NCI-H748 treated with DMSO at 0.1 percent for 48 hours (cell line): ENCODE measurements at places on chromosomes 1 and 21.

DNA sequence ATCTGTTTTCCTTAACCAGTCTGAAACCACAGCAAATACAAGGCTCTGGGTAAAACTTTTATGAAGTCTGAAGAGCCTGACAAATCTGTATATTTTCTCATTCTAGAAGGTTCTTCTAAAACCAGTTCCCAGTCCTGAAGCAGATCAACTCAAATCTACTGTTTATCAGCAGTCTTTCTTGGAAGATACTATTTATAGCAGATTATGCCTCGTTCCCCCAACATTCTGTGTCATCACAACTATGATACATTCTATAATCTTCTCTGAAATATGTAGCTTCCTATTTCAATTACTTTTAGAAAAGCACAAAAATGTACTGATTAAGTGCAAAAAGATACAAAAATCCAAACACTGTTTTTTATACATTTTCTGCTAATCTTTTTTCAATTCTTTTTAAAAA, 67.5 kb downstream of the NIBAN1 start:
- no peak for DNase-seq

DNA sequence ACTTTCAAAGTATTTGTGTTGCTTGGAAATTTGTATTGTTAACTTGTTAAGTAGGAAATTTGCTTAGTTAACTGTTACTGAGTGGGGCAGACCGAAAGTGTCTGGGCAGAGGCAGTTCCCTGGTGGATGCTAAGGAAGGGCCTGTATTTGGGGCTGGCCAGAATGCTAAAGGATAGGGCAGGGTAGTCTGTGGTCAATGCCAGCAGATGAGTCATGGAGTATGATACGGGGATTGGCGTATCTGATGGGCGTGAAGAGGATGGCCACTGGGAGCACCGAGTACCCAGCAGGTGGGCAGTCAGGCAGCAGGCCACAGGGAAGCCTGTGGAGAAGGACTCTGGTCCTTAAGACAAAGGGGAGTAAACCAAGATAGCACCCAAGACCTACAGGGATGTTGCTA, 46.6 kb upstream of the SCAF4 start:
- DNase-seq, result no peak

DNA sequence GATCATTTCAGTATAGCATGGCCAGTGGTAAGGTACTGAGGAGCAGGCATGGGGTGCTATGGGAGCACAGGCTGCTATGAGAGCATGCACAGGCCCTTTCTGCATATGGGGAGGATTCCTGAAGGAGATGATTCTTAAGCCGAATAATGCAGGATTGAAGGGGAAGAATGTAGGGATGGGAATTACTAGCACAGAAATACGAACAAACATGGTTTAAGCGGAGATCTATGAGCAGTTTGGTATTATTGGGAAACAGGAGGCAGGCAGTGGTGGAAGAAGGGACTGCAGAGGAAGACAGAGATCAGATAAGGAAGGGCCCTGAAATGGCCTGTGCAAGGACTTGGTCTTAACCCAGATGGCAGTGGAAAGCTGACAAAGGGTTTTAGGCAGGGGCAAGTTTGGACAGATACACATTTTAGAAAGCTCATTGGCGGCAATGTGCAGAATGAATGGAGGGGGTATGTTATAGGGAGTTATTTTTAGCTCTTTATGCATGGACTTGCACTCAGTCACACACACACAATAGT, 1.7 kb downstream of the OSCP1 start:
- no peak for DNase-seq

GRCh38 chr1:77202751-77203150, 16.5 kb downstream of the PIGK start:
- DNase-seq, result no peak

GRCh38 chr1:226026833-226027232, 27.7 kb upstream of the SDE2 start:
- DNase-seq, result no peak

- no peak for DNase-seq
These were observed 324.4 kb downstream of the MATN1 start for GRCh38 chr1:30399026-30399425.

- DNase-seq, result peak; percentile 49
These were observed 109.5 kb upstream of the JUN start for GRCh38 chr1:58893257-58893869.

DNA sequence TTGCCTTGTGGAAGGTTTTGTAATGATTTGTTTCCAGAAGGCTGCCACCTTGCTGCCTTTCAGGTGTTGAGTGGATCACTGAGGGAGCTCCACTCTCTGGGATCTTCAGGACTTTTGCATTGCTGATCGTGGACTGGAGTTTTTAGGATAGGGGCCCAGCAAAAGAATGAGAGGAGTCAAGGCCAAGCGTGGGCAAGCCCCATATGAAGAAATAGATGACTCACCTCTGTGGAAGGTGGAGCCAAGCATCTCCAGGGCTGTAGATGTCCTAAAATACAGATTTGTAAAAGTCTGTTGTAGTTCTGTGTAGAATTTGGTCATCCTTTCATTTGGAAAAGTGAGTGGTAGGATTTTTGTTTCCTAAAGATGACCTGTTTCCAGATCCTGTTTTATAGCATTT, 67.0 kb downstream of the ST3GAL3 start:
- no peak for DNase-seq

DNA sequence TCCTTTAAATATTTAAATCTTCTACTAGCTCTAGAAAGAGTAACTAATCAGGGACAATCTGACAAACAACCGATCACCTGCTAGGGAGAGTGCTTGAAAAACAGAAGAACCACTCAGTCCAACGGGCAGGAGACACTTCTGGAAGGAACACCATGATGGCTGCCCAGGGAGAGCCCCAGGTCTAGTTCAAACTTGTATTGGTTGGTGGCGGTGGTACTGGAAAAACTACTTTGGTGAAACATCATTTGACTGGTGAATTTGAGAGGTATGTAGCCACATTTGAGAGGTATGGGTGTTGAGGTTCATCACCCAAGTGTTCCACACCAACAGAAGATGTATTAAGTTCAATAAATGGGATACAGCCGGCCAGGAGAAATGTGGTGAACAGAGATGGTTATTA, 4.8 kb upstream of the WDR47 start:
- DNase-seq, result no peak

DNA sequence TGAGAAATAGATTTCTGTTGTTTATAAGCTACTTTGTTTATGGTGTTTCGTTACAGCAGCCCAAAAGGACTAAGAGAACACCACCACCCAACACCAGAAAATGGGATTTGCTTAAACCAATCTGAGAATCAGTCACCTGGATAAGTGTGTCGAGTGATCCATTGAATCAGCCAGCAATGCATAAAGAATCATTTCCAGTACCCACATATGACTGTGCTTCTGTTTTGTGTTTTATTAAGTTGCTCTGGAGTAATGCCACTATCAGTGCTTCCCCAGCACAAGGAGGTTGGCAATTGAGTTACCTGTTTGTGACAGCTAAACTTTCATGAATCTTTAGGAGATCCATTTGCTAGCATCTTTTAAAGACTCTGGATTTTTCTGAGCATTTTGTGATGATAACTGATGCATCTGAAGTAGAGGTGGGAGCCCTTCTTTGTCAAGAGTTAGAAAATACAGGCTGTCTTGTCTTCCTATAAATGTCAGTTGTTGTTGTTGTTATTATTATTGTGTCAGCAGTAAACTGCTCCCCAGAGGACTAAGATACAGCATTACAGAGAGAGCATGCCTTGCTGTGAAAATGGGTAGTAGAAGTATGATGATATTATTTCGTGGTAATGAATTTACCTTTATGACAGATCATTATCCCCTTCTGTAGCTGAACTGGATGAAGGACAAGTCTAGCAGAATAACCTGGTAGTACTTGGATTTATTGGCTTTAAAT, 225.2 kb downstream of the NFIA start:
- DNase-seq, result no peak

DNA sequence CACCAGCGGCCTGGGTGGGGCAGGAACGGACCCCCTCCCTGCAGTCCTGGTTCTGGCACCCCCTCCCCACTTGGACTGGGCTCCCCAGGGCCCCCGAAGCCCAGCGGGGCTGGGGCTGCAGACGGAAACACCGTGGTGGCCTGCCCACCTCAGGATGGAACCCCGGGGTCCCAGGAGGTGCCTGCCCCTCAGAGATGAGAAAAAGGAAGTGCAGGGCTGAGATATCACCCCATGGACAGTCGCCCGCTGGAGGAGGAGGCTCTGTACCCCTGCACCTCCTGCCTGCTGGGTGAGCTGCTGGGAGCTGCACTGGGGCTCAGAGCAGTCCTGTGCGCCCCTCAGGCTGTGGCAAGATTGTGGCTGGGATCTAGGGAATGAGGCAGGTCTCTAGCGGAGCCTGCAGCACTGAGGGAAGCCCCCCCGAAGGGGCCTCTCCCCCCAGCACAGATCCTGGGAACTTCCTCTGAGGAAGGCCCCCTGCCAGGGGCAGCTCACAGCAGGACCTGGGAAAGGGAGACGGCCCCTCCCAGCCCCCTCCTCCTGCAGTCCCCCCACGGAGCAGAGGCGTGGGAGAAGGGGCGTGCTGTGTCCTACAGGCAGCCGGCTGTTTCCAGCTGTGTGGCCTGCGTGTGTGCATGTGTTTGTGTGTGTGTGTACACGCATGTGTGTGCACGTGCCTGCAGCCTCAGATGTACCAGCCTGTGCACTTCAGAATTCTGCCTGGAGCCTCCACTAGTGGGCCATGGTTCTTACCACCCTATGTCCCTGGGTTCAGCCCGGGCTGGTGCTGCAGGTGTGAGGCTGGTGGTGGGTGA, 6.9 kb downstream of the AGRN start:
- DNase-seq, result no peak

GRCh38 chr1:192887426-192887825, 78.6 kb downstream of the RGS2 start:
- DNase-seq, result no peak

GRCh38 chr1:201877877-201878401, 10.8 kb upstream of the SHISA4 start:
- DNase-seq, result no peak

GRCh38 chr1:223479718-223480425, 86.7 kb downstream of the CCDC185 start:
- DNase-seq, result no peak

DNA sequence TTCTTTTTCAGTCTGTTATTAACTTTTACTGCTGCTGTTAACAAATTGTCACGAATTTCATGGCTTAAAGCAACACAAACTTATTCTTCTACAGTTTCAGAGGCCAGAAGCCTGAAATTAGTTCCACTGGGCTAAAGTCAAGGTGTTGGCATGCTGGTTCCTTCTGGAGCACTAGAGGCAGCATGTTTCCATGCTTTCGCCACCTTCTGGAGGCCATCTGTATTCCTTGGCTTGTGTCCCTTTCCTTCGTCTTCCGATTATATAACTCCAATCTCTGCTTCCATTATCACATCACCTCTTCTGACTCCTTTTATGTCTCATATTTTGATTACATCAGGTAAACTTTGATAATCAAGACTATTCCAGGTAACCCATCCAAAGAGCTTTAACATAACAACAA, 1742.1 kb downstream of the BRINP3 start:
- DNase-seq, result no peak

DNA sequence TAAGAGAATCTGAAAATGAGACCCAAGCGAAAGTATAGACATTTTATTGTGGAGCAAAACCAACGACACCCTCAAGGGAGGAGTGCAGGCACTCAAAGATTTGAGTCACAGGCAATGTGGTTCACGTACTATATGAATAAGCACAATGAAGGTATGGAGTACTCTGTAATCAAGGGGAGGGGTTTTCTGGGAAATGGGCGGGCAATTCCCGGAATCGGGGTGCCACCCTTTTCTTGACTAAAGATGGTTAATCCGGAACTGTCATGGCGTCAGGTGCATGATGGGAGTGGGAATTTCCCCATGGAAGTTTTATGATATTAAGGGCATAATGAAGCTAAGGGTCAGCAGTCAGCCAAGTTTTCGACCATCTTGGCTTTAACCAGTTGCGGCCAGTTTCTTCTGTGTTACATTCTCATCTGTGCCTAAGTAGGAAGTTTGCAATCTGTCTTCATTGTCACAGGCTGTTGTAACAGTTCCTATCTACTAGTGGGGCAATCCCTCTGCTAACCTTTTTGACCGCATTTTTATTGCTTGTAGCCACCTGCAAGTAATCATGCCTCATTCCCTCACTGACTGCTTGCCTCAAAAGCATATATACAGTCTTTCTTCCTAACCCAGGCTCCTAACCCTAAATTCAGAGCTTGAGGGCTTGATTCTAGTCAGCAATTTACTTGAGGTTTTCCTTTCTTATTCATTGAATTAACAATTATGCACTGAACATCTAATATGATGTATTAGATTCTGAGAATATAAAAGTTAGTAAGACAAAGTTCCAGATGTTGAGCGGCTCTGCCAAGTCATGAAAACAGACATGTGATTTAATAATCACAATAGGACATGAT, 775 bp upstream of the AIM2 start:
- DNase-seq, result no peak

DNA sequence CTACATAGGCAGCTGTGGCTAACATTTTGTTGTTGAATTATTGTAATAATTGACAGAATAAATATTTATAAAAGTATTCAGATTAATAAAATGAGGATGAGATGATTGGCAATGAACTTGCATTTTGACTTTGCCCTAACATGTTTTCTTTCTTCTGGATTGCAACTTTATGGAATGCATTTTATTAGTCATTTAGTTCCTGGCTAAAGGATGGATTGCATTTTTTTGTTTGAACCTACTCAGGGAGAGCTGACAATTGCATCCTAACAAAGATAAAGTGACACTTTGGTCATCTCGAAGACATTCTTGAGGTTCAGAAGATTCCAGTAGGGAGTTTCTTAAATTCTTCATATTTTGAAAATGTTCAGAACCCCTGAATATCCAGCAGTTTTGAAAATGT, 37.5 kb downstream of the PGM1 start:
- no peak for DNase-seq

DNA sequence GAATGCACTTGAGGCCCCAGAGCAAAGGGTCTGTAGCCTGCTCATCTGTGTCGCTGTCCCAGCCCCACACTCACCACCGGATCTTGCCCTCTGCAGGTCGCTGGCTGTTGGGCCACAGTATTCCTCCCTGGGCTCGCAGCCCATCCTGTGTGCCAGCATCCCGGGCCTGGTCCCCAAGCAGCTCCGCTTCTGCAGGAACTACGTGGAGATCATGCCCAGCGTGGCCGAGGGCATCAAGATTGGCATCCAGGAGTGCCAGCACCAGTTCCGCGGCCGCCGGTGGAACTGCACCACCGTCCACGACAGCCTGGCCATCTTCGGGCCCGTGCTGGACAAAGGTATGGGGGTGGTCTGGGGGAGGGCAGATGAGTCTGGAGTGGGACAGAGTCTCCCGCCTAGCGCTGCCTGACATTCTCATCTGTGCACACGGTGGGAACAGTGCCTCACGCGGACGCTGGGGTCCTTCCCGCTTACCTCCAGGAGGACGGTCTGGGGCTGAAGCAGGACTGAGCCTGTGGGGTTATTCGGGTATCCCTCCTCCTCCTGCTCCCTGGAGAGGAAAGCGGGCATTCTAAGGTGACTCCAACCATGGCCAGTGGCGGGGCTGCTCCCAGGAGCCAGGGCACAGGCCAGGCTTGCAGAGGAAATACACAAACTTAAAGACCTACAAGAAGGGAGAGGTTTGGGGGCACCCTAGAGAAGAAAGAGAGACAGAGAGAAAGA, 15.9 kb downstream of the WNT3A start:
- DNase-seq, result no peak
